Neural crest cell (in vitro differentiated cells): ENCODE measurements at places on chromosomes 1 and 21.

DNA sequence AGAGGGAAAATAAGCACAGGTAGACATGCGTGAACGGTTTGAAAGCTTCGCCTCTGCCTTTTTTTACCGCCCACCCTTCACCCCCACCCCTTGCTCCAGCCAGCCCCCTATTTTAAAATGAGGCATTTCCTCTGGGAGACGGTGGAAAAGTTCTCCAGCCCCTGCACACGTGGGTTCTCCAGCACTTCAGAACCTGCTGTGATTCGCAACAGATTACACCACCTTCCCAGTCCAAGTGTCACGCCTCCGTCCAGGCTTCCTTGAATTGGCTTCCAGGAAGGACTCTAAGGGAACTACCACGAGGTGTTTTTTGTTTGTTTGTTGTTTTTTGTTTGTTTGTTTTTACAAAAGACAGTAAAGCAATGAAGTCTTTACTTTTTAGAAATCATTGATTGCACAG lies 2.6 kb downstream of the LRRC7 start:
- DNase-seq = no peak

GRCh38 chr1:211938561-211938997 lies 96.8 kb downstream of the INTS7 start:
- DNase-seq = no peak

- no peak for DNase-seq
Measured at GRCh38 chr21:44881198-44881872, 7.8 kb upstream of the PTTG1IP start.

- peak; percentile 55 for DNase-seq
Measured at GRCh38 chr21:31558189-31558961, 101.1 kb upstream of the SOD1 start.

DNA sequence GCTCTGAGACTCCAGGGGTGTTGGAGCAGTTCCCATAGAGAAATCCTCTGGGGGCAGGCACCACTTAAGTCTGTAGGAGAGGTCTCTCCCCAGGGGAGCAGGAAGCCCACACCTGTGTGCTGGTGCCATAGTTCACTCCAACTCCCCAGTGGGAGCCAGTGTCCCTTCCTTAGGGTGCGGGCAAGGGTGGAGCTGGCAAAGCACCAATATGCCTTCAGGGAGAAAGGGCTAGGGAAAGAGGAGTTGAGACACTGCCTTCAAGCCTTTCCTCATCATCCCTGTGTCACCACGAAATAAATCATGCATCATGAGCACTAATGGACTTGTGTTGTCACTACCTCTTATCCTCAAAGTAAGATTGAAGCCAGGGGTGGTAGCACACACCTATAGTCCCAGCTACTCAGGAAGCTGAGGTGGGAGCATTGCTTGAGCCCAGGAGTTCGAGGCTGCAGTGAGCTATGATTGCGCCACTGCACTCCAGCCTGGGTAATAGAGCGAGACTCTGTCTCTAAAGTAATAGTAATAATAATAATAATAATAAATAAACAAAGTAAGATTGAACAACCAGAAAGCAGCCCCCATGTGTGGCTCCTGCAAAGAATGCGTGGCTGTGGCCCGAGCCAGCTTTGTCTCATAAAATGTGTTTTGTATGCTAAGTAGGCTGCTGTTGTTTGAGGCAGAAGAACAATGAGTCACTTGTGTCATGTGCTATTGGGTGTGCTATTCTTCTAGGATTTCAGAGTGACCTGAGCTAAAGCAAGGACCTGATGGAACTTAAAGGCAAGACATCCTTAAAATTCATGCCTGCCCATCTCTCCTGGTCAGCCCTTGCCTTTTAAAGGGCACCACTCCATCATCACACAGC lies 6.7 kb upstream of the TIE1 start:
- no peak for DNase-seq

GRCh38 chr1:25624156-25624555 lies 7.6 kb downstream of the MAN1C1 start:
- no peak for DNase-seq

- DNase-seq = peak; percentile 84
Measured at GRCh38 chr21:27700974-27701614, 734.2 kb upstream of the ADAMTS5 start.

- no peak for DNase-seq
Measured at GRCh38 chr1:27342391-27342777, 562 bp downstream of the SYTL1 start.

GRCh38 chr1:119632103-119632490 lies 16.0 kb downstream of the ZNF697 start:
- no peak for DNase-seq

GRCh38 chr1:87295445-87296110 lies 33.1 kb upstream of the LMO4 start:
- no peak for DNase-seq

DNA sequence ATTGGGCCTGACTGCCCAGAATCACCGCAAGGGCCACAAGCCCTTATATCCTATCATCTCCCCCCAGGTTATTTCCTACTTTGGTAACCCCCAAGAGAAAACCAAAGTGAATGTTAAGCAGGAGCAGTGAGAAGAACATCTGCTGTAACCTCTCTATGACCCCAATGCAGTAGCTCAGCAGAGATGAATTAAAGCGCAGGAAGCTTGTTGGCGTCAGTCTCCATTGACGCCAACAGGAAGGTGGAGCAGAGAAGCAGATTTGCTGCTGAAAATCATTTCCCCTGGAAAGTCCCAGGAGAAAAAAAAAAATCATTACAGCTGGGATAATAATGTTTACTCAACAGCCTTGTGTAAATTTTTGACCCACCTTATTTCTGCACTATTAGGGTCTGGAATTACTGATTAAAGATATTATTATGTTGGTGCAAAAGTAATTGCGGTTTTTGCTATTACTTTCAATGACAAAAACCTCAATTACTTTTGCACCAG lies 33.2 kb upstream of the FAM163A start:
- DNase-seq = no peak

GRCh38 chr1:154837034-154837671 lies 32.9 kb downstream of the KCNN3 start:
- no peak for DNase-seq

DNA sequence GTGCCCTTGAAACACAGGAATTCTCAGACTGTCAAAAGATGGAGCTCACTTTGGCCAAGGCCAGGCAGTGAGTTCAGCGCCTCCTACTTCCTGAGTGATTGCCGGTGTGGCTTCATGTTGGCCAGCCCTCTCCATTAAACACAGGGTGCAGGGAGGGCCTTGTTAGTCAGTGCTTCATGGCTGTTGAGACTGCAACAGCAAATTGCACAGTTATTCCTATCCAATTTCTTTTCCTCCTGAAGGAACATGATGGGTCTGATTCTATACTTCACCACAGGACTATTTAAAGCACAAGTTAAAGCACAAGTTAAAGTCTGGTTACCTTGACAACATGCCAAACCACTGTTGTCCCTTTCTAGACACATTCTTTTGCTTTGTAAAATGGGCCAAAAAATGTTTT lies 156.6 kb downstream of the SIPA1L2 start:
- no peak for DNase-seq
